ENCODE measurements at places on chromosomes 6 and 20. TPM values are rescaled to one million over a fixed set of nuclear protein-coding genes. Genes with fewer than 3 reads are reported as not detected.

DNA sequence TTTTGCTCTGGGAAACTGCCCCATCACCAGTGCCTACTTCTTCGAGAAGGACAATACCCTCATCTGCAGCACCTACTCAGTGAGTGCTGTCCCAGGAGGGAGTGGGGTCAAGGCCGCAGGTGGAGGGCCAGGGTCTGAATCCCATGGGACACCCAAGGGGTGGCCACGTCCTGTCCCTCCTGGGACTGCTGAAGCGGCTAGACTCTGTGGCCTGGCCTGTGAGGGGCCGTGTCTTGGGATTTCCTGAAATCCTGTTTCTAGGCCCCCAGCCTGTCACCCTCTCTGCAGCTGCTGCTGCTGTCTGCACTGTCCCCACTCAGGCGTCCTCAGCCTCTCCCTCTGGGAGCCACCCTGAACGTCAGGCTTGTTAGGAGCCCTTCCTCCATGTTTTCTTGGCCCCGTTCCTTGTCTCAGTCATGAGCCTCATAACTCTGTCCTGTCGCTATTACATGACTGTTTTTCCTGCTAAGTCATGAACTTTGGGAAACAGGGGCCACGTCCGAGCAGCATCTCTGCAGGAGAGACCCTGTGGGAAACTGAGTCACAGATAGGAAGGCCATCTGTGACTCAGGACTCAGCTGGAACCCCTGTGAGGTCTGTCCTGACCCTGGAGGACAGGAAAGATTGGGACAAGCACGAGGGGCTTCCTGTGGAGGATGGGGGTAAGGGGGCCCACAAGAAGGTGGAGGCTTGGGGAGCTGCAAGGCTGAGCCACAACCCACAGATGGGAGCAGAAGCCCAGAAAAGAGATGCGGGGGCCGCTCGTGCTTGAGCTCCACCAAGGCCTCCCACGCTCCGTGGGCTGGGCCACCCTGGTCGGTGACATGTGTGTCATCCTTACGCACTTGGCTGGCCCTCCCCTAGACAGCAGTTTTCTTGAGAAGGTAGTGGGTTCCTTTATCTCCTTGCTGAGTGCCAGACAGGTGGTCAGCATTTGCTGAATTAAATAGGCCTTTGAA lies 49.9 kb downstream of the EFCAB8 start:
- H3K27ac ChIP-seq = no peak overlapping the region
- H3K27me3 ChIP-seq = no peaks in the 10 kb centered on the region
- no peak overlapping the region for H3K4me3 ChIP-seq
- no peaks in the 10 kb centered on the region for H3K4me1 ChIP-seq
- no peaks in the 10 kb centered on the region for H3K36me3 ChIP-seq

DNA sequence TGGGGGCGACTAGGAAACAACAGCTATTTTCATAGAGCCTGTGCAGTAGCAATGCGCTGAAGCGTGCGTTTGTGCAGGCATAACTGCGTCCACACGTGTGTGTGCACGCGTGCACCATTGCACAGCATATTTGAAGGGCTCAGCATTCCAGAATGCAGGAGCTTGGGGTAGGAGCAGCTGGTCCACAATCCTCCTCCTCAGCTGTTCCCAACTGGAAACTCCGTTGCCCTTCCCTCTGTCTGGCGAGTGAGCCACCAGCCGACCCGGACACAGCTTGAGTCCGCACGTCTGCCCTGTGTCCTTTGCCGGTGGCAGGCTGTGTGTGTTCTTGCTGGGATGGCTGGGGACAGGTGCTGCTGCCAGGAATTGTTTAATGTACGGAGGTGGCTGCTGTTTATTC lies 110.2 kb downstream of the SASH1 start:
- no peak overlapping the region for H3K4me3 ChIP-seq
- no peaks in the 10 kb centered on the region for H3K27me3 ChIP-seq
- H3K4me1 ChIP-seq = peaks cover 5% of the 10 kb centered on the region
- no peak for DNase-seq

Gene SPATS1
- 0.63 TPM for total RNA-seq

Gene SIRPB2
- total RNA-seq = not detected

Measured in cardiac muscle cell (in vitro differentiated cells and primary cell).